Activated CD8-positive, alpha-beta T cell treated with anti-CD3 and anti-CD28 coated beads, Interleukin-2, amount 10 ng/mL, durations not matched to agents 7 days and 5 days (primary cell): ENCODE measurements at places on chromosomes 6 and 20. TPM values are rescaled to one million over a fixed set of nuclear protein-coding genes. Genes with fewer than 3 reads are reported as not detected.
A peak's percentile ranks its signal among the peaks of the same experiment; 100 is the strongest.

GRCh38 chr6:113421997-113422396 is 435.1 kb upstream of the MARCKS start:
- H3K27ac ChIP-seq: no peak overlapping the region
- H3K4me1 ChIP-seq: no peaks in the 10 kb centered on the region
- H3K36me3 ChIP-seq: no peaks in the 10 kb centered on the region
- DNase-seq: no peak
- no peak overlapping the region for H3K4me3 ChIP-seq
- no peaks in the 10 kb centered on the region for H3K27me3 ChIP-seq

GRCh38 chr20:20366876-20367574 is 879 bp upstream of the INSM1 start:
- H3K36me3 ChIP-seq: peaks cover 3% of the 10 kb centered on the region
- DNase-seq: no peak
- peaks cover 70% of the 10 kb centered on the region for H3K27me3 ChIP-seq
- peak overlapping the region; percentile 54 for H3K4me3 ChIP-seq

DNA sequence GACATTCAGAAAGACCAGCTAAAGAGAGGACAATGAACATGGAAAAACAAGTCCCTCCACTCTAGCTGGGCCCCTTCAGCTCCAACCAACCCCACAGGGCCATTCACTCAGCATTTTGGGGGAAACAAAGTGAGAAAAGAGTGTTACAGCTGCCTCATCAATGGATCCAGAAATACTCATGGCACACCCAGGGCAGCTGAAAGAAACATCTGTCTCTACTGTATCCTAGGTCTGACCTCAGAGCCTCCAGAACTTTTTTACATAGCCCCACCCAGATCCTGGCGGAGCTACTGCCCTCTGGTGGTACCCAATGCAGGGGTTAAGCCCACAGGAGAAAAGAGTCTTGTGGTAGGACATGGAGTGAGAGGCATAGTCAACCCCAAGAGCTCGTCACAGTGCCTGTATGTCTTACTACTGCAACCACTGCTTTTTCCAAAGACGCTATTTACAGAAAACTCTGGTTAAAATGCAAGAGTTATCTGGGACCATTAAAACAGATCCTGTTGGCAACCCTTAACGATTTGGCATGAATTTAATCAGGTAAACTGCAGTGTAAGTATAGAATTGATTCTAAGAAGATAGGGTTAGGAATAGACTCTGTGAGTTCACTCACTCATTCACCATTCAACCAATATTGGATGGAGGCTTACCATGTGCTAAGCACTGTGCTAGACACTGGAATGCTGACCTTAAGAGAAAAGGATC is 37.4 kb upstream of the FAM83C start:
- no peaks in the 10 kb centered on the region for H3K27me3 ChIP-seq
- peaks cover 3% of the 10 kb centered on the region for H3K4me1 ChIP-seq
- no peak overlapping the region for H3K4me3 ChIP-seq
- H3K27ac ChIP-seq: no peak overlapping the region

DNA sequence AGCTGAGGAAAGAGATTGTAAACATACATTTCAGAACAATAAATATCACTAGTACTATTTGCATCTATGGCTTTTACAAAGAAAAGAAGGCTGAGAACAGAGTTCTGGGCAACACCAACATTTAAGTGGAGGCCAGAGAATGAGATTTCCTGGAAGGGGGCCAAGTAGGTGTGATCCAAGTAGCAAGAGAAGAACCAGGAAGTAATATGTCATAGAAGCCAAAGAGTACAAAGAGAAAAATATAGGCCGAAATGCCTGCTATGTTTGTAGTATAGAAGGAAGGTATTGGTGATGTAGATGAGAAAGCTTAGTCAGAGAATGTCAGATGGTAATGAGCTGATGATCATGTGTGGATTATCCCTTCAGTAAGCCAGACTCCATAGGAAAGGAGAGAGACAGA is 94.5 kb downstream of the PERP start:
- peaks cover 6% of the 10 kb centered on the region for H3K27me3 ChIP-seq
- H3K36me3 ChIP-seq: no peaks in the 10 kb centered on the region
- H3K4me3 ChIP-seq: no peak overlapping the region

DNA sequence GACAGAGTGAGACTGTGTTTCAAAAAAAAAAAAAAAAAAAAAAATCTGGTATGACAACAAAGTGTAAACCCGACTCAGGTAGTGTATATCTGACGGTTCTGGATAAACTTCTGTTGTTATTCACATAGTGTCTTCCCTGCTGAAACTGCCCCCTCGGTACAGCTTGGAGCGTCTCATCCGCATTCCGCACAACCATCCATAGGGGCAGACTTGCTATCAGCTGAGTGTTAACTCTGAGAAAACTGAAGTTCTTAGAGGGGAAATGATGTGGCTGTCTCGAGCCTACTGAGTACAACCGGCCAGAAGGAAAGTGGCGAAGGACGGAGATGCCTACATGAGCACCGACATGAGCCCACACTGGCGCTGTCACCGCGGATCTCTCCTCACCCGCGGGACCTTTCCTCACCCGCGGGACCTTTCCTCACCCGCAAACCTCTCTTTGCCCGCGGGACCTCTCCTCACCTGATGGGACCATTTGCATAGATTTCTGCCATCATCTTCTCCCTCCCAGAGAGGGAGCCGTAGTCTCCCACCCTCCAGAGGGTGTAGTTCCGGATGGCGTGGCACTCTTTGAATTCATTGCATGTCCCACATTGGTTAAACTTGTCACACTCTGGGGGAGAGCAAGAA is 9.8 kb downstream of the CTSZ start:
- H3K27ac ChIP-seq: peak overlapping the region; percentile 46
- no peak overlapping the region for H3K4me3 ChIP-seq
- no peaks in the 10 kb centered on the region for H3K27me3 ChIP-seq
- no peak for DNase-seq
- H3K4me1 ChIP-seq: peaks cover 3% of the 10 kb centered on the region

- no peaks in the 10 kb centered on the region for H3K4me1 ChIP-seq
- DNase-seq: no peak
- no peaks in the 10 kb centered on the region for H3K36me3 ChIP-seq
- H3K27me3 ChIP-seq: no peaks in the 10 kb centered on the region
Observed at GRCh38 chr20:14510341-14510740, 172.9 kb upstream of the FLRT3 start.

DNA sequence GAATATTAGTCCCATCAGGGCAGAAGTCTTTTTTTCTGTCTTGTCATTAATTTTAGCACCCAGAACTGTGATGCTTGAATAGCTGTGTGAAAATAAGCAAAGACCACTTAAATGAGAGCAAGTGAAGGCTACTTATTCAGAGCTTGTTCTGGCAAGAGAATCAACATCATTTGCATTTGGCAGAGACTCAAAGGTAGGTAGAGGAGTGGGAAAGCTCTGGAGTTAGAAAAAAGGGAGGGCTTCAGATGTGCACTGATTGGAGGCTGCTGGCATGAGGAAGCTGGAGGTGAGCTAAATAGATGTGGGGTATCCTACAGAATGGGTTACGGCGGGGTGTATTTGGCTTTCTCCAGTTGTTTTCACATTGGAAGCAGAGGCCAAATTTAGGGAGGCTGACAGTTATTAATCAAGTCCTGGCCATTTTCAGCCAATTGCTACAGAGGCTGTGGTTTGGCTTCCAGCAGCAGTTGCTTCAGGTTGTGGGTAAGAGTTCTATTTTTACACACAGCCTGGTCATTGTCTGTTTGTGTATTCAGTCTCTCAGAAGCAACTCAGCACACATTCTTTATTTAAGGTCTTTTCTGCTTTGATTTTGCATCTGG is 254.3 kb downstream of the BTBD3 start:
- H3K4me1 ChIP-seq: no peaks in the 10 kb centered on the region
- H3K36me3 ChIP-seq: no peaks in the 10 kb centered on the region
- DNase-seq: no peak
- no peak overlapping the region for H3K27ac ChIP-seq
- no peaks in the 10 kb centered on the region for H3K27me3 ChIP-seq
- no peak overlapping the region for H3K4me3 ChIP-seq

DNA sequence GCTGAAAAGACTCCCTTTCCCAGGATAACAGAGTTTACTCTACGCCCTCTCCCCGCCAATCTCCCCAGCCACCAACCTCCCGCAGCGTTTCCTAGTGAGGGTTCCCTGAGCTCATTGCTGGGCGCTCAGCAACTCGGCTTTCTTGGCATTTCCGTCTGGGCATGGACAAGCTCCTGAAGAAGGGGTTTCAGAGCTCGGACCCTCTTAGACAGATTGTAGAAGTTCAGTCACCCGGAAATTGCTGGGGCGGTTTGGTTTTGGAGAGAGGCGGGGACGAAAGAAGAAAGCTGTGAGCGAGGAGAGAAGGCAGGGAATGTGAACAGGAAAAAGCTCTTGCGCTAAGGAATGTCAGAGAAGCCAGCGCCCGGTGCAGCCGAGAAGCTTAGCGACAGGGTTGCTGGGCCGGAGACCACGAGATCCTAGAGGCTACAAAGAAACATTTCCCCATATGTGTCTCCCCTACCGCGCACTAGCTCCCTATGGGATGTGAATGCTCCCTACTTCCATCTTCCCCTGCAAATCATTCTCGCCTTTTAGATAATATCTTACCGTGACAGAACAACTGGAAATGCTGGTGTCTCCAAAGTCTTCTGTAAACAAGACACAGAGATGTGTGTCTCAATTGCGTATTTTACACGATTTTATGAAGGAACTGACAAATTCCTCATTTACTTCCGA is 15.8 kb downstream of the POM121L2 start:
- H3K27ac ChIP-seq: peak overlapping the region; percentile 22
- H3K4me3 ChIP-seq: no peak overlapping the region
- no peak for DNase-seq
- peaks cover 7% of the 10 kb centered on the region for H3K4me1 ChIP-seq

- no peak for DNase-seq
- H3K36me3 ChIP-seq: no peaks in the 10 kb centered on the region
- H3K4me1 ChIP-seq: no peaks in the 10 kb centered on the region
- H3K27ac ChIP-seq: no peak overlapping the region
Observed at GRCh38 chr20:33159713-33160112, 8.2 kb upstream of the BPIFA2 start.

The SLC32A1 gene
- total RNA-seq: not detected

The HLA-DQA2 gene
- not detected for total RNA-seq

The LAMA2 gene
- total RNA-seq: 0.26 TPM

The ENPP5 gene
- not detected for total RNA-seq

The AIF1 gene
- total RNA-seq: 177 TPM

The C6orf132 gene
- not detected for total RNA-seq

The GHRH gene
- not detected for total RNA-seq

The ARHGAP40 gene
- total RNA-seq: not detected
